ENCODE measurements at places on chromosomes 16 and 17.

DNA sequence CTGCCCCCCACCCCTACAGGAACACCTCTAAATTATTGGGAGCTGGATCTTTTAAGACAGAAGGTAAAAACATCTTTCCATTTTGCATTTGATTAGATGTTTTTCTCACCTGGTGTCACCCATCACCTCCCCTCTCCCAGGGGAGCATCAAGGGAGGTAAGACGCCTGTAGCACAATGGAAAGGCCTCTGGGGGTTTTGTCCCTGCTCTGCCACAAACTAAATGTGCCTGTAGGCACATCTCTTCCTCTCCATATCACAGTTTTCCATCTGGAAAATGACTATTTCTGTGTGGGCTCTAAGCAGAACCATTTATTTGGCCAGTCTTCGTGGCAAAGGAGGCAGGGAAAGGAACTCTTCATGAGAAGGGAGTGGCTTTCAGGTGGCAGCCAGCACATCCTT, 76.6 kb downstream of the GNAO1 start:
- DNase-seq: no peak

DNA sequence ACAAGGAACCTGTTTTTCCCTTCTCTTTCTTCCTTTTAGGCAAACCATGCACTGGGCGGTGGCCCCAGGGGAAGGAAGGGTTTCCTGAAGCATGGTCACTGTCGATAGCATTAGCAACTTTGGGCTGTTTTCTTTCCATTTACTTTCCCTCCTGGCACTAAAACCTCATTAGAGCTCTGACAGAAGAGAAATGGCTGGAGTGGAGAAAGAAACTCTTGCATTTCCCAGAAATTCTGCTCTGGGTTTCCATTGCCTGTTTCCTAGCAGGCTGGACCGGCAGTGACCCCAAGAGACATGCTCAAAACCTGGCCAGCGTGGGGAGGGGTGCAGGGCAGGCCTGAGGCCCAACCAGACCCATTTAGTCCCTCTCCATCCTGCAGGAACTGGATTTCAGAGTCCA, 230.7 kb upstream of the CCL2 start:
- DNase-seq: no peak

DNA sequence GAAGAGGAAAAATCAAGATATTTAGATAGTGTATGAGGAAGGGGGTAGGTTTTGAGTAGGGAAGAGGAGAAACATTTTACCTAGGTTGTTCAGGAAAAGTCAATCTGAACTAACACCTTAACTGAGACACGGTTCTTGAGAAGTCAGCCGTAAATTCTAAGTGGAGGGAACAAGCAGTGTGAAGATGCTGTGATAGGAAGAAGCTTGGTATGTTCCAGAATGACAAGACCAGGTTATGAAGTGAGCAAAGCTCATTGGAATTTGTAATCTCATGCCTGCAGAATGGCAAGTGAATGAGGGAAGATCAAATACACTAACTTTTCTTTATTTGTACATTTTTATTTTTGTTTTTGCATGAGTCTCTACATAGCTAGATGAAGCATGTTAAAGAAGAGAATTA, 307.6 kb downstream of the ZFHX3 start:
- DNase-seq: no peak

DNA sequence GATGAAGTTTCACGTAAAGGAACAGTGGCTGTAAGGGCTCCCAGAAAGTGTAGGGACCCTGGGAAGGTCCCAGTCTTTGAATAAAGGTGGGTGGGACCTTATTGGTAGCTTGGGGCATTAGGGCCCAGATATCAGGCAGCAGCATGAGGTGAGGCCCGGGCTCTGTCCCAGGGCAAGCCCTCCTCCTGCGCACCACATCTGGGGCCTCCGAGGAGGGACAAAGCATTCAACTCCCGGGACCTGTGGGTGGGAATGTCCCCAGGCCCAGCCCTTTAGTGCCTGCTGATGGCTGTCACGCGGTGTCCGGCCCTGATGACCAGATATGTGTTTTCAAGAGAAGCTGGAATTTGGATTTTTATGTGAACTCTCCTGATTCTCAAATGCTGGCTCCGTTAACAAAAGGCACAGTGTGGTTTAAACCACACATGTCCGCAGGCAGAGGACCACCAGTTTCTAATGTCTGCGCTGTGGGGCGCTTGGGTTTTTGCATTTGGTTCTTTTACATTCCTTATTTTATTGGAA, 30.4 kb downstream of the RAI1 start:
- DNase-seq: no peak

GRCh38 chr16:84570739-84571403, 47.0 kb downstream of the COTL1 start:
- DNase-seq: peak; percentile 81

GRCh38 chr17:4641297-4642195, at the start of gene ALOX15:
Gene ALOX15 (minus strand): TSS chr17:4641678. CDS start chr17:4641651, 27 bp downstream.
- DNase-seq: no peak

- peak; percentile 23 for DNase-seq
Measured at GRCh38 chr17:77419547-77420094, 278.9 kb downstream of the SEC14L1 start.

DNA sequence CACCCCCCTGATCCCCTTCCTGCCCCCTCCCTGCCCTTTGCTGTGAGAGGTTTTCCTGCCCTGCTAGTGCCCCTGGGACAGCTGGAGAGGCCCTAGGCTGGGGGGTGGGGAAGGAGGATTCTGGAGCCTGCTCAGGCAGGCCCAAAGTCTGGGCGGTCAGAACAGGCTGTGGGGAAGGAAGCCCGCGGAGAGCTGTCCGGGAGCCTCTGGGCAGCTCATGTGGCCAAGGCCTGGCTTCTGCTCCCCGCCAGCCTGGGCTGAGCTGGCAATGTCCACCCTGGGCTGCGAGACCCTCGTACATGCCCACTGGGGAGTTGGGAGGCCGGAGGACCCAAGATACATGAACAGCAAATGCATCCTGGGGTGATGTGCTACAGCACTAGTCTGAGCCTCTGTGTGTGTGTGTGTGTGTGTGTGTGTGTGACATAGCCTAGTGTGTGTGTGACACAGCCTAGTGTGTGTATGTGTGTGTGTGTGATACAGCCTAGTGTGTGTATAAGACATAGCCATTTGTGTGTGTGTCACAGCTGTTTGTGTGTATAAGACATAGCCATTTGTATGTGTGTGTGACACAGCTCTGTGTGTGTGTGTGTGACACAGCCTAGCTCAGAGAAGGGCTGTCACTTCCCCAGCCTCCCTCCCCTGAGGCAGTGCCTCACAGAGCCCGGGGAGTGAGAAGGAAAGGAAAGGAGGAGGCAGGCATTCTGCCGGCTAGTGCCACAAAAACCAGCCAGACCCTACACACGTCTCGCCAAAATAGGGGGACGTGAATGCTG, 201.4 kb upstream of the CIBAR2 start:
- DNase-seq: no peak

GRCh38 chr16:28308794-28309584, 16.7 kb downstream of the SBK1 start:
- DNase-seq: no peak

GRCh38 chr16:10067835-10068234, 114.4 kb downstream of the GRIN2A start:
- no peak for DNase-seq

- no peak for DNase-seq
Measured at GRCh38 chr16:29925105-29925756, 795 bp downstream of the KCTD13 start.

- no peak for DNase-seq
Measured at GRCh38 chr16:79750311-79750710, 149.8 kb upstream of the MAF start.

GRCh38 chr17:28551421-28552175, 826 bp downstream of the UNC119 start:
- DNase-seq: no peak

DNA sequence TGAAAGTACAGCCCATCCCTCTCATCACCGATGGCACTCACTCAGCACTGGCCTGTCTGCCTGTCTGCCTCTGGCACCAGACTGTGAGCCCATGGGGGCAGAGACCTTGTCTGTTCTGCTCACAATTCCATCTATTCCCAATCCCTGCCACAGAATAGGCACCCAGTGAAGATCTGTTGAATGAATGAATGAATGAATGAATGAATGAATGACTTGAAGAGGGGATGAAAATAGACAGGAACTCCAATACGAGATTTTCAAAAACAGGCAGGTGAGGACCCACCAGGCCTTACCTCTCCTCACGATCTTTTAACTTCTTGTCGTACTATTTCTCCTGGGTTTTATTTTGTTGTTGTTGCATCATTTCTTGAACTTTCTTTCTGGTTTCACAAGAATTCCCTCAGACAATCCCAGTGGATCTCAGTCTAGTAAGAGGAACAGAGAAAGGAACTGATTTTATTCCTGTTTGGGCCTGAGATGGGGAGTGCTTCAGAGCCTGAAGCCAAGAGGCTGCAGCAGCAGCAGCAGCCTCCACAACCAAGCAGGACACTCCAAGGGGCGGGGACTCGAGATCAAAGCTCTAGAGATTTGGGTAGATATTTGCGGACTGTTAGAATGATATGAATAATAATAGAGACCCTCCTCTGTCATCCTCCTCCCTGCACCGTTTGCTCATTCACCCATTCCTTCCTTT, 17.7 kb downstream of the KRT9 start:
- no peak for DNase-seq

DNA sequence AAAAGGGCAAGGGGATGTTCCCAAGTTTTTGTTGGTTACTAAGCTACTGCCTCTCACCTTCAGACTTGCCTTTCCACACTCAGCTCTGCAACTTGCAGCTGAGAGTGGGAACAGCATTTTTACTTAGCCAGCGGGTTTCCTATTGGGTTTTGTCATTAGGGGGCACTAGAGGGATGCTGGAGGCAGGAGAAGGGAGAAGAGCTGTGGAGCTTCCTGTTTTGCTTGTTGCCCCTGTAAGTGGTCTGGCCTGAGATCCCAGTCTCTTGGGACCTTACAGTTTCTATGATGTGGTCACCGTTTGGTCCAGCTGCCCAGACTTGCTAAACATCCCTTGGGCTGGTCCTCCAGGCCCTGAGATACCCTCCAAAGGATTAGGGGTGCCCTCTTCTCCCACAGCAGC, 209.6 kb upstream of the NLRP1 start:
- no peak for DNase-seq

- DNase-seq: no peak
Measured at GRCh38 chr16:28602529-28602928, 5.7 kb upstream of the SULT1A2 start.
